ENCODE measurements at places on chromosomes 3 and 15.

DNA sequence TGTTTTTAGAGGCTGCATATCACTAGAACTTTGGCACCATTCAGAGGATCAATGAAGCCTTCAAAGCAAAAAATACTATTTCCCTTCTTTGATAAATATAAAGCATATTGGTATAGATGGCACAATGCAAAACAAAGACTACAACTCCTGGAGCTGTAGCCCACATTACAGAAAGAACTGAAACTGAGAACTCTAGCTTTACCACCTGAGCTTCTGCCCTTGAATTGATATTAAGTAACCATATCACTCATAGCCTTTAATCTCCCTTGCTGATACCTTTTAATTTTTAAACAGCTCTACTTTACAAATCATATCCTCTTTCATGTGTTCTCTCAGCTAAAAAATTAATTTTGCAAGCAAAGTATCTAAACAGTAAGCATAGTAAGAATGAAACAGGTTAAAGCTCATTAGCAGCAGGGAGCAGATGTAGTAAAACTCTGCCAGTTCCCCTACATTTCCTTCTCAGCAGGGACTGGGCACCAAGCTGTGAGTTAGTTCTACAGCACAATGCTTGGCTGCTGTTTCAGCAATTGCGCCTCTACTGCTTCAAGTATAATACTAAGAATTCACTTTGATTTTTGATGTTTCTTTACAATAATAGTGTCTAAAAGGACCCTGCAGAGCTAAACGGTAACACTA, 97.9 kb upstream of the NANOGP8 start:
- no peak for DNase-seq

- DNase-seq, result no peak
Measured at GRCh38 chr15:57302640-57303257, 73.6 kb upstream of the CGNL1 start.

- no peak for DNase-seq
Measured at GRCh38 chr15:37933666-37934065, 774 bp upstream of the TMCO5A start.

DNA sequence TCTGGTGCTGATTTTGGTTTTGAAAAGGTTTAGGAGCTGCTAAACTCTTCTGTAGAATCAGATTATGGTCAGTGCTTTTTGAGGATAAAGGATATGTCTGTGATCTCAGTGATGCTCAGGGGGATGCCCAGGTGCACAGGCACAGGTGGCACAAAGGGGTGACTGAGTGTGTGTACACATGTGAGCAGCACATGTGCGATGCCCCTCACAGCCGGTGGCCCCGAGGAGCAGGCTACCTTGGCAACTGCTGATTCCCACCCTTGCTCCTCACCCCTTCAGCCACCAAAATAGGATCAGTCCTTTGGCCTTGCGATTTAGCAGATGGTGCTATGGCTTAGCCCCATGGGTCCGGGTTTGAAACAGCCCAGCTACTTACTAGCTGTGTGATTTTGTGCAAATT, 51.1 kb downstream of the POMGNT2 start:
- DNase-seq, result no peak

- no peak for DNase-seq
Measured at GRCh38 chr15:87267798-87268197, 988.7 kb downstream of the NTRK3 start.

GRCh38 chr3:56836276-56837163, 34.8 kb upstream of the ARHGEF3 start:
- DNase-seq, result no peak

DNA sequence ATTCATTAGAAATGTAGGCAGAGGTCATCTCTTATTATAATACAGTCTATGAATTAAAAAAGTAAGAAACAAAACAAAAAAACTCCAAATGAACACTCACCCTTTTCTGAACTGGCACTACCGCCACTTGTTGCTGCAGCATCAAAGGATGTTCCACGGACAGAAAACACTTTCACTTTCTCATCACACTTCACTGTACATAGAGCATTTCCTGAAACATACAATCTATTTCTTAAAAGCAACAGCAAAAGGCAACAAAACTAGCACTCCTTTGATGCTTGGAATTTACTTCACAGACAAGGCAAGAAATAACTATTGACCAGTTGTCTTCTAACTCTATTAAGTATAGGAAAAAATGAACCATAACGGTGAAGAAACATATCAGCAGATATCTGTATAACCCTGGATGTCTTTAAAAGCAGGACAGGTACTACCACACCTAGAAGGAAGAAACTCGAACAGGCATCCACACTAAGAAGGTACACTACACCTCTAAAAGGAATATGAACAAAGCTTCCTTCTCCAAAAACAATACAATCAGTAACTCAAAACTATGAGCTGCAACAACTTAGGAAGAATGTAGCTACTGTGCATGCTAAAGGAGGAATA, 24.9 kb downstream of the ETFA start:
- no peak for DNase-seq
